ENCODE measurements at places on chromosomes 13 and 19.

- no peak for DNase-seq
Observed at GRCh38 chr19:48969276-48970138, 4.4 kb downstream of the FTL start.

DNA sequence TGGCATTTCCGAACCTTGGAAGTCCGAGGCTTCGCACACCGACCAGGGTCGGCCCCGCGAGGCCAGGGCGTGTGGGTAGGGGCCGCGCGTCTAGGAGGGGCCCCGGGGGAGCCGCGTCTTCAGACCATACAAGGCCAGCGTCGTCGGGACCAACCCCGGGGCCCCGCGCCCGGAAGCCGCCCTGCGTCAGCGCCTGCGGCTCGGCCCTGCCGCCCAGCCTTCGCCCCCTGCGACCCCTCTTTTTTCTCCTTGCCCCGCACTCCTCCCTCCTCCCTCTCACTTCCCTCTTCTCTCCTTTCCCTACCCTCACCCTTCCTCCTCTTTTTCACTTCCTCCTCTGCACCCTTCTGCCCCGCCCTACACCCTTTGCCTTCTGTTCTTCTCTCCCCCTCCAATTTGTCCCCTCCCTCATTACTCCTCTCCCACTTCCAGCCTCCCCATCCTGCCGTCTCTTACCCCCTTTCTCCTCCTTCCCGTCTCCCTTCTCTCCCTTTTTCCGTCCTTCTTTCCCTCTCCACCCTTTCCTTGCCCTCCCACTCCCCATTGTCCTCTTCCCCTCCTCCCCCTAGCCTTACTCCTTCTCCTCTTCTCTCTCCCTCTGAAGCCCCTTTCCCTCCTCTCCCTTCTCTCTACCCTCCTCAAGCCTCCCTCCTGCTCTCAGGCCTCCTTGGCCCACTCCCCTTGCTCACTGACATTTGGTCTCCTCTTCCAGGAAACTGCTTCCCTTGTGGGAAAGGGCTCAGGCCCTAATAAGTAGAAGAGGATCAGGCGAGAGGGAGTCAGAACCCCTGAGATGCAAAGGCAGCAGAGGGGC, 2.2 kb upstream of the PLEKHG2 start:
- peak; percentile 76 for DNase-seq

DNA sequence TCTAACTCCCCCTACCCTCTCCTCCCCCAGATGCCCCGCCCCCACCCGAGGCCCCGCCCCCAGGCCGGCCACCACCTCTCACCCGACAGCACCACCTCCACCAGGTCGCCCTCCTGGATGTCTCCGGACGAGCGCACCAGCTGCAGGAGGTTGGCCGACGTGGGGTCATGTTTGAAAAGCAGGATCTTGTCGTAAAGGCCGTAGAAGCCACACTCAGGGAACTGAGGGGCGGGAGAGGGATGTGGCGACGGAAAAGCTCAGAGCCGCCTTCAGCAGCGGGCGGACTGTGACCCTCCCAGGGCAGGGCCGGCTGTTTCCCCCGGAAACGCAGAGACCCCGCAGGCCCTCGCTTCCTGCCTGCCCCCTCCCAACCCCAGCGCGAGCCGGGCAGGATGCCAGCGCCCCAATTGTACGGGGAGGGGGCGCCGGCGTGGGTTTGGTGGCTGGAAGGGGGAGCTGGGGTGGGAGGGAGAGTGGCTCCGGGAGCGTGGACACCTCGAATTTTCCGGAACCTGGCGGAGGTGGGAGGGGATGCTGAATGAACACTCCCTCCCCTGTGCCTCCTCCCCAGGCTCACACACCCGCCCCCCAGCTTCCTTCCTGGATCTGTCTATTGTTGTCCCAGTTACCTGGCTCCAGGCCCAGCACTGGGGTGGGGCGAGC, 3.0 kb downstream of the PRKD2 start:
- DNase-seq: peak; percentile 90

DNA sequence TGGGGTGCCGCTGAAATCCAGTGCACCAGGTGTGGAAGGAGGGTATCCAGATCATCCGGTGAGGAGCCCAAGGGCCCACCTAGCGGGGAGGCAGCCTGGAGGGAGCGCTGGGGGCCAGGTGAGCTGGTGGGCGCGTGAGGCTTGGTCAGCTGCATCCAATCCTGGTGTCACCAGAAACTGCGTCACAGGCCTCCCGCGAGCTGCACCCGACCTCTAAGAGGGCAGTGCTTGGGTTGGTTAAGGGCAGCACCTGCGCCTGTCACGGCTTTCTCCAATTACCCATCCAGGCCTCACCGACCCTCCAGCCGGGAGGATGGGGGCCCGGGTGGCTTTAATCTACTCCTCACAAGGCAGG, 284 bp downstream of the RNF17 start:
- DNase-seq: no peak

DNA sequence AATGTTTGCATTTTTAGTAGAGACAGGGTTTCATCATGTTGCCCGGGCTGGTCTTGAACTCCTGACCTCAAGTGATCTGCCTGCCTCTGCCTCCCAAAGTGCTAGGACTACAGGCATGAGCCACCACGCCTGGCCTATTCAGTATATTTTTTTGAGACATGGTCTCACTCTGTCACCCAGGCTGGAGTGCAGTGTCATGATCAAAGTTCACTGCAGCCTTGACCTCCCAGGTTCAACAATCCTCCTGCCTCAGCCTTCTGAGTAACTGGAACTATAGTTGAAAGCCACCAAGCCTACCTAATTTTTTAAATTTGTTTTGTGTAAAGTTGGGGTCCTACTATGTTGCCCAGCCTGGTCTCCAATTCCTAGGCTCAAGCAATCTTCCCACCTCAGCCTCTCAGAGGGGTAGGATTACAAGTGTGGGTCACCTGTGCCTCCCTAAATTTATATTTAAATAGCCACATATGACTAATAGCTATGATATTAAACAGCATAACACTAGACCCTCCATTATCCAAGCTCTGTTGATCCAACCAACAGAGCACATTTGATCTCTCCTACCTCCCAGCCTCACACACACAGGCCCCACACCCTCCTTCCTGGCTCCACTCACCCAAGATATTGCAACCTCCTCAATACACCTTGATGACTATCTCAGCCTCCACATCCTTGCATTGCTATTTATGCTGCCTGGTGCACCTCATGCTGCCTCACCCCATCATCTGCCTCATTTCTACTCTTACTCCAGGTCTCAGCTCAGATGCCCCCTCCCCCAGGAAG, 2.1 kb upstream of the CEACAM19 start:
- peak; percentile 29 for DNase-seq
